WERI-Rb-1 (cell line): ENCODE measurements at places on chromosomes 13 and 19.
A peak's percentile ranks its signal among the peaks of the same experiment; 100 is the strongest.

DNA sequence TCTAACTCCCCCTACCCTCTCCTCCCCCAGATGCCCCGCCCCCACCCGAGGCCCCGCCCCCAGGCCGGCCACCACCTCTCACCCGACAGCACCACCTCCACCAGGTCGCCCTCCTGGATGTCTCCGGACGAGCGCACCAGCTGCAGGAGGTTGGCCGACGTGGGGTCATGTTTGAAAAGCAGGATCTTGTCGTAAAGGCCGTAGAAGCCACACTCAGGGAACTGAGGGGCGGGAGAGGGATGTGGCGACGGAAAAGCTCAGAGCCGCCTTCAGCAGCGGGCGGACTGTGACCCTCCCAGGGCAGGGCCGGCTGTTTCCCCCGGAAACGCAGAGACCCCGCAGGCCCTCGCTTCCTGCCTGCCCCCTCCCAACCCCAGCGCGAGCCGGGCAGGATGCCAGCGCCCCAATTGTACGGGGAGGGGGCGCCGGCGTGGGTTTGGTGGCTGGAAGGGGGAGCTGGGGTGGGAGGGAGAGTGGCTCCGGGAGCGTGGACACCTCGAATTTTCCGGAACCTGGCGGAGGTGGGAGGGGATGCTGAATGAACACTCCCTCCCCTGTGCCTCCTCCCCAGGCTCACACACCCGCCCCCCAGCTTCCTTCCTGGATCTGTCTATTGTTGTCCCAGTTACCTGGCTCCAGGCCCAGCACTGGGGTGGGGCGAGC is 3.0 kb downstream of the PRKD2 start:
- DNase-seq = no peak

GRCh38 chr19:38388349-38389100 is at the start of gene SPRED3:
SPRED3 (plus strand) TSS chr19:38388697; CDS start chr19:38390303, 1,606 bp downstream.
- DNase-seq = peak; percentile 68

GRCh38 chr13:65460136-65460535 is 1770.0 kb downstream of the PCDH9 start:
- no peak for DNase-seq

GRCh38 chr19:18107235-18107634 is 9.7 kb downstream of the MAST3 start:
- DNase-seq = no peak

DNA sequence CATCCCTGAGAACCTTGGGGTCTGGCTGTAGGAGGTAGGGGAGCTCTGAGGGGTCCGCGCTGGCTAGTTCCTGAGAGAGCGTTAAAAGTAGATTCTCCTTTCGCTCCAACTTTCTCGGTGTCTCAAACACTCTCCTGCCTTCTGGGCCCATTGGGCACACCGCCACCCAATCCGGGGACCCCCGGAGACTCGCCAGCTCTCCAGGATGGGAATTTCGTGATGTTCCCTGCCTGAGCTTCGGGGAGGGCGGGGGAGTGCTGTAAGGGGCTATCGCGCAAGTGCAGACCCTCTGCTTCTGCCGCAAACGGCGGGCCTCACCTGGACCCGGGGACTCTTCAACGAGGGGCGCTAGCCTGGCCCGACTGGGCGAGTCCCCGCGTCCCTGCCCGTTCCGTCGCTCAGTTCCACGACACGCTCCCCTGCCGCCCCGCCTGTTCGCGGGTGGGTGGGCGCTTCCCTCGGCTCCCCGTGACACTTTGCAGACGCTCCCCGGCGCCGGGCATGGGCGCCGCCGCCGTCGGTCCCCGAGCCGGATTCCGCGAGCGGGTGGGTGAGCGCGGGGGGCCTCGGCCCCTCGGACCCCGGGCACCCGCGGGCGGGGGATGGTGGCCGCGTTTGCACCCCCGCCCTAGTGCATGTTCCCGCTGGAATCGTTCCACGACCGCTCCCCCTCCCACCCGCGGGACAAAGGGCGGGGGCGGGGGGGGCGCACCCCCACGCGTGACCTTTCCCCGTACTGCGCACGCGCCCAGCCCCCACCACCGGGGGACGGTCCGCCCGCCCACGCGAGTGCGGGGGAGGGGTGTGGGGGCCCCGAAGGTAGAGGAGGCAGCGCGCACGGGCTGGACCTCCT is at the start of gene CCDC106:
Gene CCDC106, plus strand, starts transcription at position 481 of the 853 bp plus-strand sequence. CDS start 835 bp downstream, outside the sequence.
- DNase-seq = peak; percentile 83

DNA sequence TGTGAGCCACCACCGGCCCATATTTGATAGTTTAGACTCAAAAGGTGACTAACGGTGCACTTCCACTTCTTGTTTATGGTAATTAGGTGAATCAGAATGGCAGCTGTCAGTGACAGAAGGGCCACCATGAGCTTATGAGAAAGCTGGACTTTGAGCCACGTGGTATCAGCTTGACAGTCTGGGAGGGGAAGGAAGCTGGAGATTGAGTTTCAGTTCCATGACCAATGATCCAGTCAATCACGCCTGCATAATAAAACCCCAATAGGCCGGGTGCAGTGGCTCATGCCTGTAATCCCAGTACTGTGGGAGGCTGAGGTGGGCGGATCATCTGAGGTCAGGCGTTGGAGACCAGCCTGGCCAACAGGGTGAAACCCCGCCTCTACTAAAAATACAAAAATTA is 8.2 kb downstream of the EID2B start:
- DNase-seq = peak; percentile 76

DNA sequence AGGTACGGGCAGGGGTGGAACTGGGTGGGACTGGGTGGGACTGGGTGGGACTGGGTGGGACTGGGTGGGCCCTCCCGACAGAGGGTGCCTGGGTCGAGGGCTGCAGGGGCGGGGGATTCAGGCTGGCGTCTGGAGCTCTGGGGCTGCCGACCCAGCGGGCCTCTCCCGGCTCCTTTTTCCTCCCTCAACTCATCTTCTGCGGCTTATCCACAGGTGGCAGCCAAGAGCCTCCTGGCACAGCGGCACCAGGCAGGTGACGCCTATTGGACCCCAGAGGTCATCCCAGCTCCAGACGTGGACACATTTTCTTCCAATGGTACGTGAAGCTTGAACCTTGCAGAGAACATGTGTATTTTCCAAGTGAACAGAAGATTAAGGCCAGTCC is 533 bp downstream of the ZNF544 start:
- DNase-seq = peak; percentile 62

DNA sequence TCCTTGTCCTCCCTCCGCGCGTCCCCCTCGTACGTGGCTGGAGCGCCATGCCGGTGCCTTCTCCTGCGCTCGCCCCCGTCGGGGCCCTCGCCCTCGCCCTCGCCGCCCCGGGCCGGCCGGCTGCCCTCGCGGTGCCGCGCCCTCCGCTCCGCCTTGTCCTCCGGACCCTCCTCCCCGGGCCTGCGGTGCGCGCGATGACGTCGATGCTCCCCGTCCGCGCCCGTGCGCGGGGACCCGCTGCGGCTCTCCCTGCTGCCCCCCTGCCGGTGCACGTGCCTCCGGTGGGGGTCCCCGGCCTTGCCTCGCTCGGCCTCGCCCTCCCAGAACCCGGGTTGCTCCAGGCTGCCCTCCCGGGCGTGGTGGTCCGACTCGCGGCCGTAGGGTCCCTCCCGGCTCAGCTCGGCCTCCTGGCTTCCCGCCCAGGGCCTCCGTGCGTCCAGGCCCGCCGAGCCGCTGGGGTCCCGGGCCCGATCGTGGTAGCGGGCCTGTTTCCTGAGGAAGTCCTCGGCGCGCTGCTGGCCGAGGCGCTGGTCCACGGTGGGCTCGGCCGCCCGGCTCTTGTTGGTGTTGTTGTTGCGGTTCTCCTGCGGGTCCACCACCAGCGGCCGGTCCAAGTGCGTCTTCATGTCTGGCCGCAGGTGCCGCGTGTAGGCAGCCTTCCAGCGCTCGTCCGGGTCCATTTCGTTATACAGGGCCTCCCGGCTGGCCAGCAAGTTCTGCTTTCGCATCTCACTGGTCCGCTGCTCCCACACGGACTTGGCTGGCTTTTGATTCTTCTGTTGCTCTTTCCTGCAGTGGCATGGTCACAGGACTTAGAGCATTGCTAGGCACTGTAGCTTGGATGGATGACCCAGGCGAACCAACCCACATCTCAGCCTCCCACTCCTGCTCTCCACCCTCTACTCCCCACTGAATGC is 148.6 kb downstream of the IER2 start:
- DNase-seq = no peak

GRCh38 chr13:114261328-114261965 is 20.0 kb upstream of the UPF3A start:
- DNase-seq = no peak
